ENCODE measurements at places on chromosomes 2 and 18.

GRCh38 chr18:79528846-79529245 lies 133.1 kb downstream of the NFATC1 start:
- DNase-seq: peak; percentile 62

- DNase-seq: no peak
Measured at GRCh38 chr2:108835040-108835439, 48.5 kb downstream of the CCDC138 start.

GRCh38 chr2:26591619-26592505 lies 49.3 kb downstream of the CIB4 start:
- no peak for DNase-seq

GRCh38 chr2:50691513-50691912 lies 340.4 kb downstream of the NRXN1 start:
- DNase-seq: no peak

- no peak for DNase-seq
Measured at GRCh38 chr2:152391318-152391717, 56.3 kb downstream of the FMNL2 start.

GRCh38 chr2:225006730-225007129 lies 35.5 kb downstream of the DOCK10 start:
- no peak for DNase-seq

DNA sequence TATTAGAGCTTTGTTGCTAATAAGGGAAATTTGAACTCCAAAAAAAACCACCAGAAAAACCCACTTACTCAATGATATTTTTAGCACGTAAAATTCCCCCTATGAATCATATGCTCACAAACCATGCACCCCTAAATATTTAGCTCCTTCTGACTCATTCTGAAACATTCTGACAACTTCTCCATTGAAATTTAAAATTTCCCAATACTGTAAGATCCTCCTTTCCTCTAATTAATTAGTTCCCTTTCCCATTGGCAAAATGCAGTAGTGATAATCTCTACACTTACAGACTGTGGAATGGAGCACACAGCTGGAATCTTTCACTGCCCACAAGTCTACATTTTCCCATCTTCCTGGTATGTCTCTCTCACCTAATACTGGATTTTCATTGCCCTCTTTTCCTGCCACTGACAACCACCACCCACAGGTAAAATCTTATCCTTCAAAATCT lies 215.8 kb upstream of the ACVR2A start:
- DNase-seq: peak; percentile 36

DNA sequence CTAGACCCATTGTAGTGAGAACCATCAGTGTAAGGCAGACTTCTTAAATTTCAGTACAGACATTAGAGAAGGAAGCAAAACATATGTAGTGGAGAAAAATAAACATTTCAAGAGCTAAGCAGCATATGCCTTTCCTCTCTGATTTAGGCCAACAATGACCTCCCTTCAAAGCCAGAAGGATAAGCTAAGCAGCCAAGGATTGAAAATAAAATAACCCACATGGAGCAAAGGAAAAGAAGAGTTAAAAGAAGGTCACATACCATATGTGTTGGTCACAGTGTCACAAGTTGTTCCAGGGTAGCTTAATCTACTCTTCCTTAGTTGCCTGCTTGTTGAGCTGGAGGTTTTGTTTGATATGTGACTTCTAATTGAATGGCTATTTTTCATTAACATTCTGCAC lies 15.6 kb upstream of the LAMA1 start:
- peak; percentile 22 for DNase-seq

All from fibroblast of skin of right biceps (primary cell).